ENCODE measurements at places on chromosomes 4 and X.

DNA sequence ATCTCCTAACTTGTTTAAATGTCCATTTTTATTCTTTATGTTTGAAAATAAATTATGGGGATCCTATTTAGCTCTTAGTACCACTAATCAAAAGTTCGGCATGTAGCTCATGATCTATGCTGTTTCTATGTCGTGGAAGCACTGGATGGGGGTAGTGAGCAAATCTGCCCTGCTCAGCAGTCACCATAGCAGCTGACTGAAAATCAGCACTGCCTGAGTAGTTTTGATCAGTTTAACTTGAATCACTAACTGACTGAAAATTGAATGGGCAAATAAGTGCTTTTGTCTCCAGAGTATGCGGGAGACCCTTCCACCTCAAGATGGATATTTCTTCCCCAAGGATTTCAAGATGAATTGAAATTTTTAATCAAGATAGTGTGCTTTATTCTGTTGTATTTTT, 27.6 kb downstream of the NUDT6 start:
- DNase-seq, result no peak

- DNase-seq, result no peak
These were observed 70.7 kb upstream of the SH3RF1 start for GRCh38 chr4:169341490-169341889.

DNA sequence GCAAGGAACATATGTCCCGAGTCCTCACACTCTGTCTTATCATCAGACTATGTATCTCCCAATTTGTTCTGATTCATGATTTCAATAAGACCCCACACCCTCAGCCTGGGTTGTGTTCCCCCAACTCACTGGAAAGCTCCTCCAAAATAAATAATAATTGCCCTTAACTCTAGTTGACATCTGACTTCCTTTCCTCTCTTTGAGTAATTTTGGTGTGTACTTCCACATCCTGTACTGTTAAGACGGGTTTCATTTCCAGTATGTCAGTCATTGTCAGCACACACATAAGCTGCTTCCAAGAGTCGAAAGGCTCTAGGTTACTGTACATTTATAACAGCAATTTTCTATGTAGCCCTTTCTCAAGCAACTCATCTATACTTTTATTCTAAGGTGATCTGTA, 52.2 kb upstream of the C1QTNF7 start:
- no peak for DNase-seq

DNA sequence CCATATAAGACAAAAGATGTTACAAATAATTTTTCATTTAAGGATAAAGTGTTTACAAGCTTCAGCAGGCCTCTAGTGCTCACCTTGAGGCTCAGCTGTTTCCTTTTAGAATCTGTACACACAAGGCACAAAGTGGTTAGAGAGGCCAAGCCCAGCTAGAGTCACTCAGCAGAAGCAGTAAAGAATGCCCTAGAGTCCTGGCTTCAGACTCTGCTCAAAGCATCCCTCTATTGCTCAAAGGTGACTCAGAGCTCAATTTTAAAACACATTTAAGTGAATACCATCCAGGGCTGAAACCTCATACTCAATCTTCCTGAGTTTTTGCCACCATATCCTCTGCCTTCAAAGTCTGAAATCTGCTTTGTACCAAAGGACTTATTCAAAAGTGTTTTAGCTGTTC, 22.6 kb upstream of the PHF8 start:
- no peak for DNase-seq
